ENCODE measurements at places on chromosomes 12 and 14. TPM values are rescaled to one million over a fixed set of nuclear protein-coding genes. Genes with fewer than 3 reads are reported as not detected.

Gene CLEC12A
- 1.2 TPM for polyA plus RNA-seq

Gene CD163L1
- 4.7 TPM for polyA plus RNA-seq

Gene HOXC9
- 0.20 TPM for polyA plus RNA-seq

Gene TMEM30B
- polyA plus RNA-seq: 20.2 TPM

Gene ACSM4
- 0.12 TPM for polyA plus RNA-seq

Gene KIF5A
- polyA plus RNA-seq: 6.1 TPM

Gene DEPDC4
- 10.6 TPM for polyA plus RNA-seq

Gene CDH24
- polyA plus RNA-seq: 10.4 TPM

Gene GPR68
- polyA plus RNA-seq: 3.0 TPM

DNA sequence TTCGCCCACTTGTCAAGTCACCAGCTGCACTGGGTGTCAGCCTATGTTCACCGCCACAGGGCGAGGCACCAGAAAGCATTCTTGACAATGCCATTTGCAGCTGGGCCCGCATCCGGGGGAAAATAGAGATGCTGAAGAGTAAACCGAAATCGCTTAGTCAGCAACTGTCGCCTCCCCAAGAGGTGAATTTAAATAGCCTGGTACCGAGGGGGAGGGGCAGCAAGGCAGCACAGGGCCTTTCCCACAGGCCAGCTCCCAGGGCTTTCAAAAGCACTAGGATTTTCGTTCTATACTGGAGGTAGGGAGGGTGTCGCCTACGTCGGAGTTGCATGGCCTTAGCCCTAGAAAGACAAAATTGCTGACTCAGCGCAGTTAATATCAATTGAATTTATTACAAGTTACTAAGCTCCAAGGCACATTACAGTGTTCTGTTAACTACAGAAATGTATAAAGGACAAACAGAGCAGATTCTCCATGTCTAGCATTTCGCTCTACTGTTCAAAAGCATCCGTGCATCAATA is 4.3 kb downstream of the IRF2BPL start:
- no peak for DNase-seq

- no peak for DNase-seq
Measured at GRCh38 chr12:6224550-6224949, 24.4 kb downstream of the CD9 start.

GRCh38 chr12:19515179-19515578 is 75.9 kb downstream of the AEBP2 start:
- DNase-seq: no peak

DNA sequence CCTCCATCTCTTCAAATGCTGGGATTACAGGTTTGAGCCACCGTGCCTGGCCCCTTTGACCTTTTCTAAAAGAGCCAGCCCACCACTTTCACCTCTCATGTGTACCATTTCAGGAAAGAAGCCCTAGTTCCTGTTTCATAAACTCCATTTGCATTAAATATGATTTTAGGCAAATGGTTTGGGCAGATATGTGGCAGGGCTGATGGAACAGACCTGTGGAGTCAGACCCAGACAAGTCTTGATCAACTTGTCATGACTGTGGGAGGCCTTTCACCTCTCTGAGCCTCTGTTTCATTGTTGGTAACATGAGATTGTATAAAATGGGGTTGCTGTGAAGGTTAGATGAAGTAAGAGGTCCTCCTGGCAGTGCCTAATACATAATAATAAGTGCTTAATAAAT is 5.2 kb upstream of the MAP3K9 start:
- no peak for DNase-seq

GRCh38 chr14:72165229-72165698 is 233.0 kb downstream of the RGS6 start:
- DNase-seq: no peak

- DNase-seq: peak; percentile 21
Measured at GRCh38 chr12:90836689-90837088, 118.3 kb downstream of the CCER1 start.

DNA sequence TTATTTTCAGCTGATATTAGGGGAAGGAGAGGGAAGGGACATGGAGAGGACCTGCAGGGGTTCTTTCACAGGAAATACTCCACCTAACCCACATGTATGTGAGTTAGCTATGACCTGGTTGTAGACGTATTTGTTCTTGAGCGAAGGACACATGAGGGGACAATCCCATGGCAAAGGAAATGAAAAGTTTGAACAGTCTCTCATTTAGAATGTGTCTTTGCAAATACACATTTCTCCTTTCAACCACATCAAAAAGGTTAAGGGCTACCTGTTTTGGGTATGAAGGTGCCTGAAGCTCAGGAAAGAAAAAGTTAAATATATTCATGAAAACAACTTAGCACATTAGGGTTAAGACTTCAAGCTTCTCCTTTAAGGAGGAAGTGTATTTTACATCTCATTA is 7.4 kb downstream of the PYGL start:
- no peak for DNase-seq

GRCh38 chr14:31252865-31253264 is 45.3 kb upstream of the HECTD1 start:
- no peak for DNase-seq

DNA sequence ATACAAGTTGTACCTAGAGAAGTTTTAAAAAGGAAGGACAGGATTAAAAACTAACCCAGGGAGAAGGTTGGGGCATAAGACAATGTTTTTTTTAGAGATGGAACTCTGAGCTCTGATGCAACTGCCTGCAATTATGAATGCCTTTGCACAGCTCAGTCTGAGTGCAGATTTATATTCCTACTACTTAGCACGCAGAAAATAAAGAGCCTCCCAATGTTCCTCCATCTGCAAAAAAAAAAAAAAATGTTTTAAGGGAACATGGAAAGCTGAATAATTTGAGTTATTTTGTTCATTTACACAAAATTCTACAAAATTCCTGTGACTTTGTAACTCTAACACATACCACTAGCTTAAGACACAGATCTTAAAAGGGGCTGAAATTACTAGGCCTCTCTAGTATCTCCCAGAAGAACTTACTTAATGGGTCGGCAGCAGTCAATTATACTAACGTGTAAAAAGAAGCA is 15.7 kb downstream of the CLIP1 start:
- no peak for DNase-seq

DNA sequence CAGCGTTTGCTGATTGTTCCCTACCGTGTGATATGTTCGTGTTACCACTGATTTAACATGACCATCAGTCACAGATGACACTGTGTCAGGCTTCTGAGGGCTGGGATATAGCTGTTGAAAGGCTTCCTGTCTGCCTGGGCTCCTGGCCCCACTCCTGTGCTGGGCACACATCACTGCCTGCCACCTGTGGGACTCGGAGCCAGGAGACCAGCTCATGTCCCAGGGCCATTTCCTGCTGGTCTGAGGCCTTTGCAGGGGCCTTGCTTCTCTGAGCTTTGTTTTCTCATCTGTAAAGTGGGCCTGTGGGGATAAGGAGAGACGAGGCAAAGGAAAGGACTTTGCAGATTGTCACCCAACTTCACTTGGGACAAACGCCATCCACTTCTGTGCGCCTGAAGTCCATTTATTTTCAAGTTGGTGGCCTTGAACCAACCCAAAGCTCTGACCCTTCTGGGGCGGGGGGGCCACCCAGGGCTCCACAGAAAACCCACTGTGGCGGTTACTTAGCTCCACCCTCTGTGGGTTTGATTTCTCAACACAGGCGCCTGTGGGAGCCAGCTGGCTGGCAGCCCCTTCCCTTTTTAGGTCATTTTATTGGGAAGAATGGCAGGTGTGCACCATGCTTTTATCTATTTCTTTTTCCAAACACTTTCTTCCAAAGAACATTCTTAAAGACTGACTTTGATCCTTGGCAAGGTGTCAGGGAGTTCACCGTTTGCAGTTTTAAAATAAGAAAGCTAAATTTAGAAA is 54.1 kb downstream of the BEGAIN start:
- DNase-seq: no peak

DNA sequence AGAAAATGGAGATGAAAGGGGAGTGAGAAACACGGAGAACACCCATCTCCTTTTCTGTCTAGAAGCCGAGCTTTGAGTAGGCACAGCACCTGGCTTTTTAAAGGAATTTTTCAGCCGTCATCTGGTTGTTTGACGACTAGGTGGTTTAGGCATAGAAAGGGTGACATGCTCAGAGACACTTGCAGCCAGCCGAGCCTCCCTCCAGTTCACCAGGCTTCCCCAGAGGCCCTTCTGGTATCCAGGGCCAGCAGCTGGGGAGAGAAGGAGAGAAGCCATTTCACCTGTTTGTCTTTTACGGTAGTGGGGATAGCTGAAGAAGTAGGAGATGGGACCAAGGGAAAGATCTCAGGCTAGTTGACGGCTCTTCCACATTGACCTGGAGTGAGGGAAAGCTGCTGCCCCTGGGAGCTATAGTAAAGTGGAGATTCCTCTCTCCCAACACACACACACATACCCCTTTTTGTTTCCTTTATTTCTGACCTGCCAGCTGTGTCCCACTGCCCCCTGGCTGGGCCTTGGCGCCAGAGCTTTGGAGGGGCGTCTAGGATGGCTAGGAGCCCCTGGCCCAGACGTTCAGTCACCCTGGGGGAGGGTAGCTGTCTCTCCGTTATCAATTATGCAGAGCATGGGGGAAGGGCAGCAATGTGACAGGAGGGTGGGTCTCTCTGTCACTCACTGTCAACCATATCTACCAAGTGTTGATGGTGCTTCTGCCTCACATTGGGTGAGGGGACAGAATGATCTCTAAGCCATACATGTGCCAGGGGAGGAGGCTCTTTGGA is 5.5 kb downstream of the MAP3K12 start:
- no peak for DNase-seq

- no peak for DNase-seq
Measured at GRCh38 chr14:64640839-64641238, 63.4 kb upstream of the PLEKHG3 start.

- no peak for DNase-seq
Measured at GRCh38 chr14:67569011-67569650, 30.9 kb downstream of the PIGH start.

DNA sequence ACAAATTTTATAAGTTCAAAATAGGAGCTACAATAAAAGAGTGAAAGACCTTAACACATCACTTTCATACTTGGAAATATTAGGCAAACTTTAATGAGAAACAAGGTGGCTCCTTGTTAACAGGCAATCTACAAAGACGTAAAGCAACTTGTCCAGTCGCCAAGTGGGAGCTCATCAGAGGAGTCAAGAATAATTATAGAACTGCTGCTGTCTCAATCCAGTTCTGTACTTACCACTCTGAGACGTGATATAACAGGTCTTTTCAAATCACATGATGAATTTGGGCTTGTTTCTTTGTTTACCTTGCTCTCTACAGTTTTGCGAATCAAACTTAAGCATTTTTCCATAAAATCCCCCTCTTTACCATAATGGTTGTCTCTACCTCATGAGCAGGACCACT is 3.6 kb downstream of the YBX3 start:
- no peak for DNase-seq
